ENCODE measurements at places on chromosomes 12 and 14. TPM values are rescaled to one million over a fixed set of nuclear protein-coding genes. Genes with fewer than 3 reads are reported as not detected.

The FAM90A1 gene
- total RNA-seq, result 0.24 TPM

The HPD gene
- 0.19 TPM for total RNA-seq

The WNT1 gene
- total RNA-seq, result not detected

The PAH gene
- 0.61 TPM for total RNA-seq

- no peak for DNase-seq
Observed at GRCh38 chr12:78118036-78118435, 287.3 kb downstream of the NAV3 start.

- DNase-seq, result no peak
Observed at GRCh38 chr14:31545328-31545727, 15.9 kb upstream of the NUBPL start.

DNA sequence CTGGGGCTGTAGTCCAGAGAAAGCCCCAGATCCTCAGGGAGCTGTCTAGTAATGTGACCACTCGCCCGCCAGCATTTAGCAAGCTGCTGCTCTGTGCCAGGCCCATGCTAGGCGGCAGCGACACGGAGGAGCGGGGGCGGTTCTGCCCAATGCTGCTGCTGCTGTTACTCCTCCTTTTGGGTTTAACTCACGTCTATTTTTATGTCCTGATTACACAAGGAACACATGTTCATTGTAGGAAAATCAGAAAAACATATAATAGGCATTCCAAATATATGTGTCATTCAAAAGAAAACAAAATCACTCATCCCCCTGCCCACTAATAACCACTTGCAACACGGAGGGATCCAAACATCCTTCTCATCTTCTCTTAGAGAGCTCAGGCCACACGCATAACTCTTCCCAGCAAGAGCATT, 30.4 kb downstream of the CCDC92 start:
- DNase-seq, result no peak

- DNase-seq, result no peak
Observed at GRCh38 chr12:42125388-42125767, 19.3 kb downstream of the GXYLT1 start.

GRCh38 chr12:101116911-101117310, 93.1 kb downstream of the SLC5A8 start:
- no peak for DNase-seq

Measured in thymus (tissue), 14 donors.